Activated T-helper 9 cell treated with anti-CD3 and anti-CD28 coated beads, Interleukin-2, amount 50 U/mL, for 16 hours (primary cell): ENCODE measurements at places on chromosomes 3 and 15.

- DNase-seq: no peak
Observed at GRCh38 chr15:50144341-50145120, 25.5 kb upstream of the ATP8B4 start.

DNA sequence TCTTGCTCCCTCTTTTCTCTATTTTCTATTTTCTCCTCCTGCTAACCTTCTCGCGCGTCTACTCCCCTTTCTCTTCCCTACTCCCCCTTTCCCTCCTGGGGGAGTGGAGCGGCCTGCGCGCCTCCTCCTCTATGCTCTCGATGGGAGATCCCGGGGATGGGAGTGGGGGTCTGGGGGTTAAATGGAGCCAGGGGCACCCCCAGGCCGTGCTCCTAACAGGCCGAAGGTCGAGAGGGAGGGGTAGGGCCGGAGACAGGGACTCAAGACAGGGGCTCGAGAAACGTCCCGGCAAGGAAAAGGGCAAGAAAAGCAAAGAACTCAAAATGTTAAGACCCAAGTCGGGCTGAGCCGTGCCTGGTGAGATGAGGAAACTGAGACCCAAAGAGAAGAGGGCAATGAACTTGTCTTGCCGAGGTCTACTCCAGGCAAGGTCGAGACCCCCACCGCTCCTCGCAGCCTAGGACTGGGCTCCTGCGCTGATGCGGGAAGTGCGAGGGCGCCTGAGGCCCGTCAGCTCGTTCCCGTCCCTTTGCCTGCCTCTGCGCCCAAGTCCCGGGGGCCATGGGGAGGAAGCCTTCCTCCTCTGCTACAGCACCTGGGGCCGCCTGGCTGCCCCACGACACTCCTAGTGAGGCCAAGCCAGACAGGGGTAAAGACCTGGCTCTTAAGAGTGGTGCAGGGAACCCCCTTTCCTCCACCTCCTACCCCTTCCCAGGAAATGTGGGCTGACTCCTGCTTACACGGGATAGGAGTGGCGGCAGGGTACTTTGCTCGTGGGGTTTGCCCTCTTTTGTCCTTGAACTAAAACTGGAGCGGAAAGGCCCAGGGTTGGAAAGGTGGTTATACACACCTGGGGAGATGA lies 770 bp upstream of the MEGF11 start:
- DNase-seq: no peak

GRCh38 chr3:185558395-185558794 lies 6.0 kb upstream of the LIPH start:
- DNase-seq: no peak

GRCh38 chr3:94716326-94717018 lies 653.6 kb downstream of the NSUN3 start:
- no peak for DNase-seq

DNA sequence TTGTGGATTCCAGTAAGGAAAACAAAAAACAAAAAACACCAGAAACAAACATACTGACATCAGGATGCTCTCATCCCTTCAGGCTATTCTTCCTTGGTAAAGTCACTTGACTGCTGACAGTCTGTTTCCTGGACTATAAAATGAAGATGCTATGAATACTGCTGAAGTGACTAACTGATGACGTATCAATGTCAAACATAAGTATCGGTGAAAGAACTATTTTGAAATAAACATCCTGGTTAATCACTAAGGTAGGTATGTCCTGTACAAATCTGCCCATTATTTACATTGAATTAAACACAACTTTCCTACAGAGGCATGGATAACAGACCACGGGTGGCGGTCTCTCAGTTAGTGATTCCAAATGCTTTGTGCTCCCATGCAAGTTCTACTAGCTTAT lies 45.9 kb downstream of the CHAC1 start:
- no peak for DNase-seq

- DNase-seq: no peak
Observed at GRCh38 chr3:5616873-5617272, 429.4 kb downstream of the EDEM1 start.

- no peak for DNase-seq
Observed at GRCh38 chr15:70488941-70489848, 274.2 kb downstream of the UACA start.

DNA sequence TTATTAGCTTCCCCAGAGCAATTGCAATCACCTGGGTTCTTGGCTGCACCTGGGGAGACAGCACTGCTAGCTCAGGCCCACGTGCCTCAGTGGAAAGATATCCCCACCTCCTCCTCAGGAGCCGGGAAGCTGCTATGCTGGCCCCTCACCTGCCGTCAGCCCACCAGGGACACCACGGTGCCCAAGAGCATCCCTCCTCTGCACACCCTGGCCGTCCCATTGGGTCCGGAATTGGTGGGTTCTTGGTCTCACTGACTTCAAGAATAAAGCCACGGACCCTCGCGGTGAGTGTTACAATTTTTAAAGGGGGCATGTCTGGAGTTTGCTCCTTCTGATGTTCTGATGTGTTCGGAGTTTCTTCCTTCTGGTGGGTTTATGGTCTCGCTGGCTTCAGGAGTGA lies 72.3 kb upstream of the MEF2A start:
- DNase-seq: no peak

- no peak for DNase-seq
Observed at GRCh38 chr3:24101676-24102168, 156.6 kb downstream of the NR1D2 start.

DNA sequence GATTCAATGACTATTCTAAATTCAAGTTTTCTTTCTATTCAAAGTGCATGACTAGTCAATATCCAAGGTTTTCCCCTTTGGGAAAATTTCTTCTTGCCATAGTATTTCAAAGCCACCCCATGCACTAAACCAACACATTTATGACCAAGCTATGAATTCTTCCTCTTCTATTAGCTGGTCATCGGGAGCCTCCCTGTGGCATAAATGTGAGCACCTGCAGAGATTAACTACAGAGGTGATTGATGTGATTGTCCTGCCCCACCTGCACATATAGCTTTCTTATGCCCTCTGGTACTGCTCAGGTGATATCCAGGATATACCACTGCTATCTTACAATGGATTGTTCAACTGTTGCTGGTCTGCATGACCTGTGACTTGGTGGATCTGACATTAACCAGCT lies 694.9 kb downstream of the ZBBX start:
- DNase-seq: no peak

- no peak for DNase-seq
Observed at GRCh38 chr15:90435652-90436337, 47.8 kb downstream of the IQGAP1 start.

- no peak for DNase-seq
Observed at GRCh38 chr3:149575961-149576564, 81.8 kb downstream of the WWTR1 start.

DNA sequence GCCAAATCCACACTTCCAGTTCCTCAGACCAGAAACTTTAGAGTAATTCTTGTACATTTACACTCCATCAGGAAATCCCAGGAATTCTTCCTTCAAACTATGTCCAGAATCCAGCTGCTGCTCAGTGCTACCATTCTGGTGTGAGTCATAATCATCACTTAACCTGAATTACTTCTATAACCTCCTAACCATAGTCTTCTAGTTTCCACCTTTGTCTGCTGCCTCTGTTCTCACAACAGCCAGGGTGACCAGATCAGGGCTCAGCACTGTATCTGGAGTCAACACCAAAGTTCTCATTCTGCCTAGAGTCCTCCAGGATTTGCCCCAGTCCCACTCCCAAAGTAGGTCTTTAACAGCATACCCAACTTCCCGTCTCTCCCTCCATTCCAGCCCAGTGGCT lies 3.4 kb downstream of the CLDND1 start:
- DNase-seq: no peak

DNA sequence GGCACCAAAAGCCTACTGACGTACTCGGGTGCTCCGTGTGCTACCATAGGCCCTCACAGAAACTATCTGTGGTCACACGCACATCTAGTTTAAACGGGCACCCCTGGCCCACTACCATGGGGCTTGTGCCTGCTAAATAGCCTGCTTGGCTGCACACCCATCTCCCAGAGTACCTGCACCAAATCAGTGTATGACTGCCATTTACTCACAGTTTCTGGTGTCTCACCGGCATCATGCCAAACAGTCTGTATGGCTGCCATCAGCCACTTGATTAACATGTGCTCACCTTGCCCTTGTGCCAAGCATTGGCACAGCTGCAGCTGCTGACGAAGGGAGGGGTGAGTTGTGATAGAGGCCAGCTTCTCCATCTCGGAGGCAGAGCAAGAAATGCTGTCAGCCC lies 232.7 kb downstream of the IGSF11 start:
- DNase-seq: no peak

- no peak for DNase-seq
Observed at GRCh38 chr3:14283092-14283812, 104.6 kb downstream of the LSM3 start.

DNA sequence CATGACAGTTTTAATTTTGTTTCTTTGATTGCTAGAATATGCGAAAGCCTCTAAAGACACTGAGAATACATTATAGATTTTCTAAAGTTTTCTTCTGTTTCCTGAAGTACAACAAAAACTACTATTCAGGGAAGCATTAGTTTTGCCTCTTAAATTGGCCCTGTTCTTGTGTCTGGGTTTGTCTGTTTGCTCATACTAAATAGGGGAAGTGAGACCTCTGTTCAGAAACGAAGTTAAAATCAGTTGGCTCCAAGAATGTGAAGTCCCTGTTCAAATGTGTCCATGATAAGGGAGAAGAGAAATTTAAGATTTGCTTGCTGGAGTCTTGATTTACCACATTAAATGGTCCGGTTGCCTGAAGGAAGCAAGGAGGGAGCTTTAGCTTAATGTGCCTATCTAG lies 327.3 kb upstream of the GBE1 start:
- DNase-seq: no peak

- DNase-seq: no peak
Observed at GRCh38 chr3:151838574-151839312, 24.8 kb downstream of the AADAC start.

DNA sequence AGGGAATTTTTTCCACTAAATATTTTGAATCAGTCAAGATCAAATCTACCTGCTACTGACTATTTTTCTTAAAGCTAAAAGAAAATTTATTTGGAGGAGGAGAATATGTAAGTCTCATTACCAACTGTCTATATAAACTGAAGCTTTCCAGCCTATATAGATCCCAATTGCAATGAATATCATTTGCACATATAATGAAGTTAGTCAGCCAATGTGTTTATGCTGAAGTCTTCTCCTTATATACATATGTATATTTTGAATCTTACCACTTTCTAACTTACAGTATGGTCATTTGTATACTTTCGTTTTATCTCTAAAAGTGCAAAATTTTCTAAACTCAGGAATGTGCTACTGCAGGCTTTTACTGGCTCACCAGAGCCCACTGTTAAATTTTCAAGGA lies 136.5 kb downstream of the SYNPR start:
- no peak for DNase-seq

DNA sequence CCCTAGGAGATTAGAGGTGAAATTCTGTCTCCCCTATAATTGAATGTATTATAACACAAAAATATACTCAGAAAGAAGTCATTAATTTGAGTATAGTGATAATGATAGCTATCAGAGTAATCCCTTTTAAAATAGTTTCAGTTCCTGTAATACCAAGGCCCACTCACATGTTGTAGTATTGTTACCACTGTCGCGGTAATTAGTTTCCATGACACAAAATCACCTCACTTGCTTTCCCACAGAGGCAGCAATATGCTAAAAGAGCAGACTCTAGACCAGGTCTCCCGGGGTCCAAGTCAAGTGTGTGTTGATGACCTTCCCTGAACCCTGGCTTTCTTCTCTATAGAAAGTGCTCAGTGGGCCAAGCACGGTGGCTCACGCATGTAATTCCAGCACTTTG lies 39.5 kb upstream of the NSMCE3 start:
- DNase-seq: no peak

- no peak for DNase-seq
Observed at GRCh38 chr3:150149651-150150051, 179.0 kb upstream of the PFN2 start.

GRCh38 chr15:95458721-95459120 lies 871.8 kb upstream of the NR2F2 start:
- DNase-seq: no peak

DNA sequence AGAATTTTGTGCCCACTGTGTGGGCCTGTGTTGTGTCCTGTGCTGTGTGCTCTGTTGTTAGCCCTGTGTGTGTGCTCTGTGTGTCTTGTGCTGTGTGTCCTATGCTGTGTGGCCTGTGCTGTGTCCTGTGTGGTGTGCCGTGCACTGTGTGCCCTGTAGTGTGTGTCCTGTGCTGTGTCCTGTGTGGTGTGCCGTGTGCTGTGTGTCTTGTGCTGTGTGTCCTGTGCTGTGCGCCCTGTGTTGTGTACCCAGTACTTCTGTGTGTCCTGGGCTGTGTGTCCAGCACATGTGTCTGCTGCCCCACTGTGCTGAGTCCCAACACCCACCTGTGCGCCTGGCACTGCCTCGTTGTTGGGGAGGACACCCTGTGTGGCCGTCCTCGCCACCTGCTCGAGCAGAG lies 53.2 kb upstream of the CHRNA7 start:
- no peak for DNase-seq

GRCh38 chr3:76040946-76041345 lies 255.6 kb upstream of the ZNF717 start:
- no peak for DNase-seq

GRCh38 chr3:15462451-15462850 lies 35.1 kb downstream of the EAF1 start:
- DNase-seq: no peak

DNA sequence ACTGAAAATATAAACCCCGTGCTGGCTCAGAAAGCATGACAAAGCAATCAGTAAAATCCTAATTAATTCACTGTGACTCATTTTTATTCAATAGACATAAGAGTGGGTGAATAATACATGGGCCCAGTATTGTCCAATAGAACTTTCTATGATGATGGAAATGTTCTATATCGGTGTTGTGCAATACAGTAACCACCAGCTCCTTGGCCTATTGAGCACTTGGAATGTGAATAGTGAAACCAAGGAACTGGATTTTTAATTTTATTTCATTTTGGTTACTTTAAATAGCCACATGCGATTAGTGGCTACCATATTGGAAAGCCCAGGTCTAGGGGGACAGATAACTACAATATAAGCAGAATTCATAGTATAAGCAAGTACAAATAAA lies 69.8 kb upstream of the PPP2R3A start:
- no peak for DNase-seq

DNA sequence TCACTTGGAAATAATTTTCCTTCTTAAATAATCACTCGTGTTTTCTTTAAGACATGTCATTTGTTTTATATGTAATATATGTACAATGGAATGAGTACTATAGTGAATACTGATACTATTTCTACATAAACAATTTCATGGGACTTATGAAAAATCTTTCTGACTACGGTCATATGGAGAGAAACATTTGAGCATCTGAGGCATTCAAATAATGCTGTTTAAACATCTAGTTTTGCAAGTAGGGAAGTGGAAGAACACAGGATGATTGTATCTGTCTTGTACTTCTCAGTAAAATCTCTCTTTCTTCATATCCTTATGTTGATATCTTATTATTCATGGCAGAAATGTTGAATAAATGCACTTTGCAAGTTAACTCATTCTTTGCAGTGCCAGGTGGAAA lies 599.5 kb upstream of the KCNMB2 start:
- DNase-seq: no peak

DNA sequence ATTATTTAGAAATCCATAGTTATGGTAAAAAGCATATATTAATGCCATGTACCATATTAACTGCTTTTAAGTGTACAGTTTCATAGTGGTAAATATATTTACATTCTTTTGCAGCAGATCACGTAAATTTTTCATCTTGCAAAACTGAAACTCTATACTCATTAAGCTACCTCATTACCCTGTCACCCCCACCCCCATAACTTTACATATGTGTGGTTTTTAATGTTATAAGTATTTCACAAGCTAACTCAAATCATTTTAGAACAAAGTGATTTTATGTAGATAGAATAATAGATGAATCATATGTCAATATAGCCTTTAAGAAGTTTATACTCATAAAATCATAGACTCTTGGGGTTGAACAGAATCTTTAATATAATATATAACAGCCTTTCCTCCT lies 7.1 kb upstream of the TP63 start:
- DNase-seq: no peak
